ENCODE measurements at places on chromosomes 16 and 17.

DNA sequence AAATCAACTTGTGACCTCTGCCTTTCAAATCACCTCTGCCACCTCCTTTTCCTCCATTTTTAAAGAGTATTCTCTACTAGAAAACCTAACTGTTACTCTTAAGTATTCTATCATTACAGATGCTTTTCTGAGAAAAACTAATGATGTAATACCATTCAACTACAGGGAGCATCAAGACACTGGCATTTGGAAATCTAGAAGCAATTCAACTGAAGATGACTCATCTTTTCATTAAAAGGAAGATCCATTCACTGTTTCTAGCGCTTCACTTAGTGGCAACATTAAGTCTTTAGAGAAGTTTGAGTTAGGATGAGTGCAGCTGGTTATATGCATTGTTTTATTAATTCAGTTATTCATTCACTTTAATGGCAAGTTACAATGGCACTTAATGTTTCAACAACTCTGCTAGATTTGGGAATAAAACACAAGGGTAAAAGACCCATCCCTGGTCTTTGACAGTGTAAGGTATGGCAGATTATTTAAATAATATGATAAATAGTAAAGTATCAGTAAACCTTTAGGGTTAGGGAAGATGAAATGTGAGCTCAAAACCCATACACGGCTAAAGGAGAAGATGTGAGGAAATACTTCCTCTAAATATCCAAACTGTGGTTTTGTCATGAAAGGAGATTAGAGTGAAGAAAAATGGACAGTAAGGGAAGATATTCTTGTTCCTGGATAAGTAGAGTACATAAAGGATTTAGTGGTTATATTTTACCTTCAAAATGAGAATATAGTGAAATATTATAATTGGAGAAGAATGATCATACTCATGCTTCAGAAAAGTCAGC lies 61.7 kb downstream of the KCNJ2 start:
- no peak for DNase-seq

- DNase-seq: no peak
These were observed 37.8 kb downstream of the TMEM235 start for GRCh38 chr17:78268951-78269905.

DNA sequence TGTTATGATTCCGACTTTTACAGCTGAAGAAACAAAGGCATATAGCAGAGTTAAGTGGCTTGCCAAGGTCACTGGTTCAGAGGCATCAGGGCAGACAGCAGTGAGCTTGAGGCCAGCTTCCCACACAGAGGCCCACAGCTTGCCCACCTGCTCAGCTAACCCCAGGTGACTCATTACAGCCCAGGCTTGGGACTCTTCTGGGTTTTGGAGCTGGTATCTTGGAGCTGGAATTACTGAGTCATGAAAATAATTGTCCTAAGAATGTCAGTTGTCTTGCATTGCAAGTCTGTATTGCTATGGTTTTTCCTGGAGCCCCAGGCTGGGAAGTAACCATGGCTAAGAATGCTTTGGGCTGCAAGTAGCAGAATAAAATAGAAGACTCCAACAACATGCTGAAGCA lies 32.4 kb upstream of the IRX3 start:
- no peak for DNase-seq

- DNase-seq: no peak
These were observed 44.7 kb downstream of the REXO5 start for GRCh38 chr16:20850981-20851380.

- no peak for DNase-seq
These were observed 175.3 kb downstream of the UTP18 start for GRCh38 chr17:51435641-51436091.

DNA sequence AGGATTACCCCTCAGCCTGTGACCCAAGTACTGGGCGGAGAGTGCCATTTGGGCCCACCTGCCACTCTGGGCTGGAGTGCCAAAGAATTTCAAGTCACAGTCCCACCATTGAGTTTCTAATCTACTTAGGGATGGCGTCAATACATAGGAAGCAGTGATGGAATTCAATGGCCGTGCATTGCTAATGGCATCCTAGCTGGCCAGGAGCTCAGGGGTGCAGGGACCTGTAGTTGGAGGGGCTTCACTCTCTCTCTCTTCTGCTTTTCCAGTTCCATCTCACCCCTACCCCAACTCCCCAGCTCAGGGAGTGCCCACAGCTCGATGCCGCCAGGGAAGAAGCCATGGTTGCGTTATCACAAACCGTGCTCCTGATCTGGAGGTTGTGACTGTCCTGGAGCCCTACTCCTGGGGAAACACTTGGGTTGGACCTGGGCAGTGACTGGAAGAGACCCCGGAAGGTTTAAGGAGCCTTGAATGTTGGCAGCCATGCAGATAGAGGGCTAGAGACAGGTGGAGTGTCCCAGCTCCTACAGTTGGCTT lies 2.4 kb downstream of the MMP15 start:
- no peak for DNase-seq

Data from stimulated activated CD4-positive, alpha-beta T cell treated with anti-CD3 and anti-CD28 coated beads, Interleukin-2, amount 100 ng/mL, for 48 hours (primary cell).